NCI-H2107 (cell line): ENCODE measurements at places on chromosomes 16 and 17.

DNA sequence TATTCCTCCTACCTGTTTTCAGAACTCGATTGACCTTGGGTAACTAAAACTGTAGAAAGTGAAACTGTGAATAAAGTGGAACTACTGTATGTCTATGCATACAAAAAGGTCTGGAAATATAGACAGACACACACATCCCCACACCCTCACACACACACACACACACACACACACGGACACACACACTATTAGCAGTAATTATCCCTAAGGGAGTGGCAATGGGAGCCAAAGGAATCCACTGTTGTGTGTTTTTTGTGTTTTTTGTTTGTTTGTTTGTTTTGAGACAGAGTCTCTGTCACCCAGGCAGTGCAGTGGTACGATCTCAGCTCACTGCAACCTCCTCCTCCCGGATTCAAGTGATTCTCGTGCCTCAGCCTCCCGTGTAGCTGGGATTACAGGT lies 26.6 kb upstream of the SRCIN1 start:
- no peak for DNase-seq

- DNase-seq = no peak
Observed at GRCh38 chr16:12784076-12784475, 19.6 kb downstream of the CPPED1 start.

- DNase-seq = no peak
Observed at GRCh38 chr17:65900216-65900615, 291.7 kb downstream of the CEP112 start.

DNA sequence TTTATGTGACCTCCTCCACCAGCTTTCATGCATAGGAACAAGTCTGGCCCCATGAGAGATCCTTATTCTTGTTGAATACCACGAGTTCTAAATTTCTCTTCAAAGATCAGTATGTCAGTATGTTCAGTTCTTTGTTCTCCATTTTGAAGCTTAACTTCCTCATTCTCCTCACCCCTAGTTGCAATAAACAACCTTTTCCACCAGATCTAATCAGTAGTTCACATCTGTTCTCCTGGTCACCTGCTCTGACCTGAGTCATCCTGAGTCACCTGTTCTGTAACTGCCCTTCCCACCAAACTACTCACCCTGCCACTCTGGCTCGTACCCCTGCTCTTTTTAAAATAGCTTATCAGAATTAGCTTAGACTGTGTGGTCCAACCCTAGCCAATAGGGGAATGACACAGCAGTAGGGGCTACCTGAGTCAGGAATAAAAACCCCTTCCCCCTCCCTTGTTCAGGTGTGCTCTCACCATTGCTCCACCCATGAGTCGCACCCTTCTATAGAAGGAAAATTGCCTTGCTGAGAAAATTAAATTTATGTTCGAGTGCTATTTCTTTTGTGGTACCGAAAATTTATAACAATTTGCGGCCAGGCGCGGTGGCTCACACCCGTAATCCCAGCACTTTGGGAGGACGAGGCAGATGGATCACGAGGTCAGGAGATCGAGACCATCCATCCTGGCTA lies 94.6 kb downstream of the EMP2 start:
- no peak for DNase-seq

GRCh38 chr17:46984341-46984740 lies 5.3 kb upstream of the RPRML start:
- no peak for DNase-seq

GRCh38 chr17:57561072-57561861 lies 183.8 kb downstream of the CCDC182 start:
- no peak for DNase-seq

DNA sequence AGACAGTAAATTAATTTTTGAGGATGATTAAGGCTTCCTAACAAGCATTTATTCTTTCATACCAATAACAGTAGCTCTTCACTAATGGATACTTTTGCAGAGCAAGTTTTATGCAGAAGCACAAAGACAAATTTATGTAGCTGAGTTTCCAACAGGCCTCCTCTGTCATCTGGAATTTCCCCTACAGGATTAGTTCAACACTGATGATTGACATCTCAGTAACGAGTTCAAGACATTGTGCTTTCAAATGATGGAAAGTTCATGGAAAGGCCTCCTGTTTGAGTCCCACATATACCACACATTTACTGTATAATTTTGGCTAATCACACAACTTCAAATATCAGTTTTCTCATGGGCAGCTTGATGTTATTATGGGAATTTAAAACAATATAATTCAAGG lies 40.6 kb downstream of the ABCA10 start:
- DNase-seq = no peak

DNA sequence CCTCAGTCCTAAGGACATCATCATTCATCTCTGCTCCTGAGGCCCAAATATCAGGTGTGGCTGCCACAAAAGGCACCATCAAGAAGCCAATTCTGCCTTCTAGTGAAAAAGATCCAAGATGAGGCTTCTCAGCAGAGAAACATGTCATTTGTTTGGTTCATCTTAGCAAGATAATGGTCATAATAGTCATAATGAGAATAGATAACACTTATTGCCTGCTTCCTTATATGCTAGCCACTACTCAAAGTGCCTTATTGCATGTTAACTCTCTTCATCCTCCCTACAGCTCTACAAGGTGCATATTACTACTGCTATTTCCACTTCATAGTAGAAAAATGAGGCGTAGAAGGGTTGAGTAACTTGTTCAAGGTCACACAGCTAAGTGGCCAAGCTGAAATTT lies 45.0 kb upstream of the MRPS23 start:
- no peak for DNase-seq

DNA sequence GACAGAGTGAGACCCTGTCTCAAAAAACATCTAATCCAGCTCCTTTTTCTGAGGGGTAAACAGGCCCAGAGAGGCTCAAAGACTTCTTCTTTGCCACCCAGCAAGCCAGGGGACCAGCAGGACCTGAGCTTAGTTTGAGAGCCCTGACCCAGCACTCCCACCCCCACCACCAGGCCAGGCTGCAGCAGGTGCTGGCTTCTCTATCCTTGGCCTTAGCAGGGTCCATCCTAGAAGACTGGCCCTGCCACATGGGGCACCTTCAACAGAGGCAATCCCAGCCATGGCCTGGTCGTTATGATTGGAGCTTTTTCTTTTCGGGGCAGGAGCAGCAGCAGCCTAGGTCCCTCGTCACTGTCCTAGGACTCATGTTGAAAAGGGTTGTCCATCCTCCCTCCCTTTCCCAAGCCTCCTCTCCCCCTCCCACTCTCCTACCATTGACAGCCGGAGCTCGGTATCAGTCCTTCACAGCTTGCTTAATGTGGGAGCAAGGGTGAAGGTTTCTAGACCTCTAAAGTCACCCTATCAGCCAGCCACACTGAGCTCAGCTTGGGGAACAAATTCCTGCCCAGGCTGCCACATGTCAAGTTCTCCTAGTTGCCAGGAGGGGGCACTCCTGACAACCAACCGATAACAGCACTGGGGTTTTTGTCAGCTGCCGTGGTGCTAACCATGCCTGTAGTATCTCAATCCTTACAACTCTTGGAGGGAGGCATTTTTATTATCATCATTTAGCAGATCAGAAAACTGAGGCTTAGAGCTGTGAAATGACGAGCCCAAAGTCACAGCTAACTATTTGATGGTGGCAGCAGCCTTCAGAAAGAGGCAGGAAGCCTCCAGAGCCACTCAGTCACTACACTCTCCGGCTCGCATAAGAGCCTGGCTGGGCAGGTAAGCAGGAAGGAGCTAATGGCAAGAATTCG lies 11.2 kb downstream of the MRPL27 start:
- peak; percentile 23 for DNase-seq

DNA sequence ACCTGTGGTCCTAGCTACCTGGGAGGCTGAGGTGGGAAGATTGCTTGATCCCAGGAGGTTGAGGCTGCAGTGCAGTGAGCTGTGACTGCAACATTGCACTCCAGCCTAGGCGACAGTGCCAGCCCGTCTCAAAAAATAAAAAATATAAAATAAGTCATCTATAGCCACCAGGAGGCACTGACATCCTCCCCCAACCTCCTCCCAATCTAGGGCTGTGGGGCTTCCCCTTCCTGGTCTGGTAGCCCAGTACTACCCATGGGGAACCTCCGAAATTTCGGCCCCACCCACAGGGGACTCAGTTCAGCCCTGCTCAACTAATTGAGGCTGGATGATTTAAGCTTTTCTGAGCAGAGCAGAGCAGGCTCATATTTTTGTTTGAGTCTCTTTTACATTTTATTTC lies 3.2 kb downstream of the ZSCAN10 start:
- no peak for DNase-seq

GRCh38 chr17:29619251-29619650 lies 3.5 kb downstream of the CORO6 start:
- DNase-seq = no peak

- DNase-seq = no peak
Observed at GRCh38 chr17:6106212-6106611, 36.0 kb downstream of the WSCD1 start.

DNA sequence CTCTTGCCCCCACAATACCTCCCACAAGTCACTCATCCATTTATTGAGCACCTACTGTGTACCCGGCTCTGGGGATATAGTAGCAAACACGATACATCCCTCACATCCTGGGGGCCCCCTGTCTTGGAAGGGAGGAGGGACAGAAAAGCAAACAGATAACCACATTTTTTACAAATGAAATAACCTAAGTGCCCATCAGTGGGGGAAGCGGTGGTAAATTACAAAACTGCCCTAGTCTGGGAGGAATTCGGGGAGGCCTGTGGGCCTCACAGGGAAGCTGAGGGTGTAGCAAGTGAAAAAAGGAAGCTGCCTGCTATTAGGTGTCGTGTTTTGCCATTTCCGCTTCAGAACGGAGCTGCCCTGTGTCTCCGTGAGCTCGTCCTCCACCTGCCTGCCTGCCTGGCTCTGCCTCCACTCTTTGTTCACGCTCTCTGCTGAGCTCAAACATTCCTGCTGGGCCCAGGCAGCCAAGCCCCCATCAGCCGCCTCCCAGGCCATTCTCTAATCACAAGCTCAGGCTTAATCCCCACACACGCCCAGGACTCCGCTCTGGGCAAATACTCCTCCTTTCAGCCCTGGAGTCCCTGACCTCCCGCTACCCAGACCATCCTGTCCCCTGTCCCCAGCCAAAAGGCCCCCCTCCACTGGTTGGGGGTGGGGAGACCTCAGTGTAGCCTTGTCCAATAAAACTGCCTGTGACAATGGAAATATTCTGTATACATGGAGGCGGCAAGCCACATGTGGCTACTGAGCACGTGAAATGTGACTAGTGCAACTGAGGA lies 10.2 kb upstream of the SEC14L5 start:
- no peak for DNase-seq

DNA sequence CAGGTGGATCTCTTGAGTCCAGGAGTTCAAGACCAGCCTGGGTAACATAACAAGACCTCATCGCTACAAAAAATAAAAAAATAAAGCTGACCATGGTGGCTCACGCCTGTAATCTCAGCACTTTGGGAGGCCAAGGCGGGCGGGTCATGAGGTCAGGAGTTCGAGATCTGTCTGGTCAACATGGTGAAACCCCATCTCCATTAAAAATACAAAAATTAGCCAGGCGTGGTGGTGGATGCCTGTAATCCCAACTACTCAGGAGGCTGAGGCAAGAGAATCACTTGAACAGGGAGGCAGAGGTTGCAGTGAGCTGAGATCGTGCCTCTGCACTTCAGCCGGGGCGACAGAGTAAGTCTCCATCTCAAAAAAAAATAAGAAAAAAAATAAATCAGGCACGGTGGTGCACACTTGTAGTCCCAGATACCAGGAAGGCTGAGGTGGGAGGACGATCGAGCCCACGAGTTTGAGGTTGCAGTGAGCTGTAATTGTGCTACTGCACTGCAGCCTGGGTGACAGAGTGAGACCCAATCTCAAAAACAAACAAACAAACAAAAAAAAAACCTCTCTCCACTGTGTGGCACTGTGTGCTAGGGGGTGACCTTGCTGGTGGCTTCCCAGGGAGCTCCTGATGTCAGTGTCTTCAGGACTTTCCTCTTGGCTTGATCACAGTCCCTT lies 19.8 kb upstream of the MAPK3 start:
- DNase-seq = no peak

DNA sequence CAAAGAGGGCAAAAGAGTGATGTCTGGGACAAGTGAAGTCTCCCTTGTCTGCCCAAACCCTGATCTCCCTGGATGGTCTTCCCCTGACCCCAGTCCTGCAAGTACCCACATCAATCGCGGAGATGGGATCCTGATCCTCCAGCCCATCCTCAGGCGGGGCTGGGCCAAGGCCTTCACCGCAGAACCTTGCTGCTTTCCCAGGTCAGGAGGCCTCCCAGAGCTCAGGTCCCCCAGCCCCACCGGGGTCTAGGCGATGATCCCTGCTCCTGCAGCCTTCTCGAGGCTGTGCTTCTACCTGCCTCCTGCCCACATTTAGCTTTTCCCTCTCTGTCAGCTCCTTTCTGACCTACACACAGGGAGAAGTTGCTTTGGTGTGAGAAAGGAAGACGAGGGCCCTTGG lies 6.3 kb downstream of the SLC12A4 start:
- DNase-seq = no peak

DNA sequence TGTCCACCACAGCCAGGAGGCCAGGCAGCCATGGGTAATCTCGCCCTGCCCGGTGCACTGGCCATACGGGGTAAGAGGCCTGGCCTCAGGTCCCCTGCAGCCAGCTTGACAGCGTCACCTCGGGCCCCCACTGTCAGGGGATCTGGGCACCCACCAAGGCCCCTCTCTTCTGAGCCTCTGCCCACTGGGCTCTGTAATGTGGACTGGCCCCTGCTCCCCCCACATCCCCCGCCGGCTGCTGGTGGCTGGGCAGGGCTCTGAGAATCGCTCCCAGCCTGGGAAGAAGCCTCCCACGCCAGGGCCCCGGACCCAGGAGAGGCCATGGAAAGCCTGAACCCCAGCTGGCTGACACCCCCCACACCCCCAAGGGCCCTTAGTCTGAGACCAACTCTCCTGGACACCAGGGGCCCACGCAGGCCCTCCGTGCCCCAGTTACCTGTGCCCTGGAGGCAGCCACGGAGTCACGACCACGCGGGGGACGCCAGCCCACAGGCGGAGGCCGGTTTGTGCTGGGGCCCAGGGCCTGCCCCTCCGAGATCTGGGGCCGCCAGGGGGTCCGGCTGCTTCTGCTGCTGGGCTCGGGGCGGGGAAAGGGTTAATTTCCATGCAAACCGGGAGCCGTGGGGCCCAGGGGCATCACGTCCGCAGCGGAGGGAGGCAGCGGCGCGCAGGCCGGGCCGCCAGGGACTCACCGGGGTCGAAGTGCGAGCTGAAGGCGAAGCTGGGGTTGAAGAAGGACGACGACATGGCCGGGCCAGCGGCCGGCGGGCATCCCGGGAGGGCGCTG lies at the start of gene PVALEF:
PVALEF (plus strand) TSS at position 262 of the 787 bp plus-strand sequence. CDS start 15,720 bp downstream, outside the sequence.
- no peak for DNase-seq

DNA sequence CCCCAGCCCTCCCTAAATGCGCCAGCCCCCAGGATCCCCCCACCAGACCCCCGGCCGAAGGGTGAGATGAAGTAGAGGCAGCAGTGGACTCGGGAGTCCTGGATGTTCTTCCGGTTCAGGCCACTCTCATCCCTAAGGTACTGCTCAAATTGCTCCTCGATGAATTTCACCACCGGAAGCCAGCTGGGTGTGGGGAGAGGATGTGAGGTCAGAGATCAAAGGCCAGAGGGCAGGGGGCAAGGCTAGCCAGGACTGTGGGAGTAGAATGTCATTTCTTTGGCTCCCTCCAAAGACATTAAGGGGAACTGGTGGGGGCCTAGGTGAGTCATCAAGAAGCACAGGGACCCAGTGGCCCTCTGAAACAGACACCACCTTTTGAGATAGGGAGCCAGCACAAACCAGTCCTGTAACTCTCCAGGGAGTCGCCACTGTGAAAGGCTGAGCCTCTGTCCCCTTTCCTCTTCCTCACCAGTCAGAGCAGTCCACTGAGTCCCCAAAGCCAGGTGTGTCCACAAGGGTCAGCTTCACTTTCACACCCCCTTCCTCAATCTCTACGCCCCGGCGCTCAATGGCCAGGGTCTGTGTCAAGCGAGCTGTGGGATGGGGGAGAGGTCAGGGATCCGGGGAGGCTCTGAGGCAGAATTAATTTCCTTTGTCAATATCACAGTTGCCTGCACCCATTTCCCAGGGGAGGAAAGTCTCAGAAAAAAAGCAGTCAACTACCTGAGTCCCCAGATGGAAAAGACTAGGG lies 895 bp downstream of the SEPTIN1 start:
- DNase-seq = no peak
